Lower lobe of right lung (tissue), 2 donors: ENCODE measurements at places on chromosomes 5 and 9.
A peak's percentile ranks its signal among the peaks of the same experiment; 100 is the strongest.

DNA sequence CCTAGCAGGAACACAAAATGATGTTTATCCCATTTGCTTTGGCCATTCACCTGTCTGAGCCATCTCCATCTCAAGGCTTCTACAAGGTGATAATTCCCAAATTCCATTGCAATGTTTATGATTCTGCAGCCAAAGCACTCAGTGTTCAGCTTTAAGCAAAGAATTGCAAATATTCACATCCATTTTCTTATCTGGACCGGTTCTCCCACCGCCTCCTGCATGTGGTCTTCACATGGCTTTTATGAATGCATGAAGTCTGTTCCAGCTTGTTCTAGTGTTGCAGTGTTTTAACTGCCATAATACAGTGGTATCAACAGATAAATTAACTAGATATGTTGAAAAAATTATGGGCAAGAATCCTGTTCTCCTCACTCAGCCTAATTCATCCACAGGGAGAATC lies 443.0 kb upstream of the KLF4 start:
- DNase-seq = no peak

- no peak for DNase-seq
These were observed 209.6 kb upstream of the IRX1 start for GRCh38 chr5:3385991-3386519.

DNA sequence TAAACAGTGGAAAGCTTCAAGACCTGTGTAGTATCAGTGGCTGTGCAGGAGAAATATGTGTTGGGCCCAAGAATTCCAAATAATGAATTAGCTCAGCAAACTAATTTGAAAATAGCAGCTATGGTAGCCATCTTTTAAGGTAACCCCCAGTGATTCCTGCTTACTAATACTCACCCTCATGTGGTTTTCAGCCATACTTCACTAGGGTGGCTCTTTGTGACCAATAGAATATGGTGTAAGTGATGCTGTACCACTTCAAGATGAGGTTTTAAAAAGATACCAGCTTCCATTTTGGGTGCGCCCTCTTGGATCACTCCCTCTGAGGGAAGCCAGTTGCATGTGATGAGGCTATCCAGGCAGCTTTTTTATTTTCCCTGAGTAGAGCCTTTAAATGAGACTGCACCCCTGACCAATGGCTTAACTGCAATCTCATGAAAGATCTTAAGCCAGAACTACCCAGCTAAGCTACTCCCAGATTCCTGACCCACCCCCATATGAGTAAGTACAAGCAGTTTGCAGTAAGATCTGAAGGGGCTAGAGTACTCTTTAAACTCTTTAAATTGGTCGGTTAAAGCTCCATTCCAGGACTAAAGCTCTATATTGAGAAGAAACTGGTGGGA lies 58.3 kb downstream of the UHRF2 start:
- no peak for DNase-seq

DNA sequence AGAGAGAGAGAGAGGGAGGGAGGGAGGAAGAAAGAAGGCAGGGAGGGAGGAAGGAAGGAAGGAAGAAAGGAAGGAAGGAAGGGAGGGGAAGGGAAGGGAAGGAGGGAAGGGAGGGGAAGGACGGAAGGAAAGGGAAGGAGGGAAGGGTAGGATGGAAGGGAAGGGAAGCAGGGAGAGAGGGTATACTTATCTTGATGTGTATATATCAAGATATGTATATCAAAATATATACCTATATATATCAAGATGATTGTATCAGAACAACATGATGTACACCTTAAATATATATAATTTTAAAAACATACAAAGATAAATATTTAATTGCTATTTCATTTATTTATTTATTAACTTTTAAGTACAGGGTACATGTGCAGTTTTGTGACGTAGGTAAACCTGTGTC lies 96.8 kb upstream of the ADAMTS16 start:
- DNase-seq = no peak

GRCh38 chr9:9973062-9973461 lies 639.7 kb downstream of the PTPRD start:
- no peak for DNase-seq

DNA sequence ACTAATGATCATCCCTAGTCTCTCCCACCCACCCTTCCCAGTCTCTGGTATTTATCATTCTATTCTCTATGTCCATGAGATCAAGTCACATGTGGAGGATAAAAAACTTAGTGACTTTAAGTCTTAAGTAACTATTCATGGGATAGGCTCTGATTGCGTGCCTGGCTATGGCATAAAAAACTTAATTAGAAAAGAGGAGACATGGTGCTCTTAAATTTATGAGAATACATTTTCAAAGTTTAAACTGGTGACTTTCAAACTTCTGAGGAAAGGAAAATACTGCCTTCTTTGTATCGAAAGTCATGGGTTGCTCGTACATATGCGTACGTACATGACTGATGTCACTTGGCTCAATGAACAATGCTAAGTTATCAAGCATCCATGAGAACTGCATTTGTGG lies 18.2 kb upstream of the TYRP1 start:
- DNase-seq = no peak

DNA sequence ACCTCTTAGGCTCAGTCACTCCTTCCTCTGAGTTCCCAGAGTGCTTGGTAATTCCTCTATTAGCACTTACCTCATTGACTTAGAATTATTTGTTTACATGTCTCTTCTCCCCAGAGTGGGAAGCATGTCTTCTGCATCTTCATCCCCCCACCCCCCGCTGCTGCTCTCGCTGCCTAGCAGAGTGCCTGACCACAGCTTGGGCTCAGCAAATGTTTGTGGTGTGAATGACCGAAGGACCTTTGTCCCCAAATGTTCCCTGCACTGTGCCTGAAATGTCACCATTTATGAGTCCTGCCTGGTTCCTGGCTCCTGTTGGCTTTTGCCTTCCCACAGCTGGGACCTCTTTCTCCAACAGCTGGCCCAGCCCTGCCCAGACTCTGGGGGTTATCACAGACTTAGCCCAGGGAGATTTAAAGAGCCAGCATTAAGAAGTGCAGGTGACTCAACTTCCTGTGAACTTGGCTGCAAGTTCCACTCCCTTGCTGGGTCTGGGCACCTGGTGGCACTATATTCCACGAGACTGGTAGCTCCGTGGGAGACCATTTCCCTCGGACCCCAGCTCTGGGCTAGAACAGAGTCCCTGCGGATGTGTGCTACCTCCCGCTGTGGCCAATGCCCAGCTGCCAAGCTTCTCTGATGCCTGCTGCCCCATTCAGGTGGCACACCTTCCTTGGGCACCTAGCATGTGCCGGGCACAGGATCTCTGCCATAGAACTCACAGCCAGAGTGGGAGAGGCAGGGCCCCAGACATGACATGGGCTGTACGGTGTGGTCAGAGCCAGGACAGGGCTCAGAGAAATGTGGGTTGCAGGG lies 1.8 kb upstream of the HMCN2 start:
- DNase-seq = no peak

- DNase-seq = no peak
These were observed 375.7 kb upstream of the PRR16 start for GRCh38 chr5:120088412-120088811.

DNA sequence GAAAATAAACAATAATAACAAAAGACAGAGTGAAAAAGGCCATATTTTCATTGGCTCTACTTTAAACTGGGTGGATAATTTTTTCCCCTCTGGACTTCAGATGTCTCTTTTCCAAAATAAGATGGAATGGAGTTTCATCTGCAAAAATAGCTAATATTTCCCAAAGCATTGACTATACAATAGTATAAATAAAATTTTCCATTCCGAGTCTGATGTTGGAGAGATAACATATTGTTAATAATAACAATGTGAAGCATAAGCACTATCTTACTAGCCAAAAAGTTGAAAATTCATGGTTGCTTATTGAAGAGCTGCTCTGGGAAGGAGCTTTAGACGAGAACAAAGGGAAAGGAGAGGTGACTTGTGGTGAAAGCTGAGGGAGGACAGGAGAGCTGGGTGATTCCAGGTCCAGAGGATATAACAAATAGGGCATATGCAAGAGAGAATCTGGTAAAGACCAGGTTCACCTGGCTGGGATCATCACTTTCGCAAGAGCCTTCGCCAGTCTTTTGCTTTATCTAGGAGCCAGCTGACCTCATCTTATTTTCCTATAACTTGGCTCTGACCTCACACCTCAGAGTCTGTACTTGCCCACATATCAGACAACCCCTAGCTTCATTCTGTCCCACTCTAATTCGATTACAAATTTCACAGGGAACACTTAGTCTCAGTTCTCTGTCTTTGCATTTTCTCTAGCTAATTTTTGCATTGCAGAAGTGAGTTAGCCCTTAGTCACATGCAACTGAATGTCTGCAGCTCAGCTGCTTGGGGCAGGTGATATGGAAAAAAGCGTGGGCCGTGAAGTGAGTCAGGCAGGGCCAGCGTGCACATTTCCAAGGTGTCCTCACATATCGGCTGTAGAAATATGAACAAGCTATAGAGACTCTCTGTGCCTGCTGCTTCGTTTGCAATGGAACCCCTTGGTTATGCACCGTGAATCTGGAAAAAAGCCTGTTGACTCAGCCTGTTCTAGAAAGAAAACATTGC lies 7.6 kb upstream of the ZNF474 start:
- DNase-seq = no peak

- DNase-seq = peak; percentile 87
These were observed 129.9 kb downstream of the RXRA start for GRCh38 chr9:134455934-134456755.

DNA sequence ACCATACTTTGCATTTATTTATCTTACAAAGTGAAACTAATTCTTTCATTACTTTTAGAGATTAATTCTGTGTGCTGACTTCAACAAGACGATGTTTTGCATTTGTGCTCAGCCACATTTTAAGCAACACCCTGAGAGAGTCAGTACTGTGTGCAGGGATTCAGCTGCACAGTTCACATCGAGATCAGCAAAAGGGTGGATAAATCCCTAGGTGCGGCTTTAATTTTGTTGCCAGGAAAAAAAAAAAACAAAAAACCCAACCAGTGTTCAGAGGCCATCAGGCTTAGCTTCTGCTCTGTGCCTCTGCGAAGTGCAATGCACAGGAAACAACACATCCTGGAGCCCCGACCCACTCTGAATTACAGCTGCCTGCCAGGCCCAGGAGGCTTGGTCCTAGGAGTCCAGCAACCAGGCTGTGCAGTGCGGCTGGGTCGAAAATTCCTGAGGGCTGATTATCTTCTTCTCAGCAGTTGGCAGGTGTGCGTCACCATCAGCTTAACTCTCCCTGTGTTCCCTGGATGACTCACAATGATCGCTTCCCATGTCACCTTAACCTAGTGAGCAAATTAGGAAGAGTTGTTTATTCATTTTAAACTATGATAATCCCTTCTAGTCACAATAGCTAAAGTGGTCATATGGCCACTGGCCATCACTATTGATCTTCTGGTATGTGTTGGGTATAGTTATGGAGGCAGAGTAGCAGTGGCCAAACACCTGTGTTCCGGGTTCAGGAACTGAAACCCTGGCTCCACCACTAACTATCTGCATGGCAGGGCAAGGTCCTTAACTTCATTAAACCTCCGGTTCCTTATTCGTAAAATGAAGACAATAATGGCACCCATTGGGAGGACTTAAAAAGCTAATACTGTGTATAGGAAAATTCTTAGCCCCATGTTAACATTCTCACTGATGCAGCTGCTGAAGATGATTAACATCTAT lies 31.2 kb upstream of the NDUFB6 start:
- DNase-seq = no peak

- DNase-seq = no peak
These were observed 260.3 kb downstream of the ENC1 start for GRCh38 chr5:74380193-74380592.

DNA sequence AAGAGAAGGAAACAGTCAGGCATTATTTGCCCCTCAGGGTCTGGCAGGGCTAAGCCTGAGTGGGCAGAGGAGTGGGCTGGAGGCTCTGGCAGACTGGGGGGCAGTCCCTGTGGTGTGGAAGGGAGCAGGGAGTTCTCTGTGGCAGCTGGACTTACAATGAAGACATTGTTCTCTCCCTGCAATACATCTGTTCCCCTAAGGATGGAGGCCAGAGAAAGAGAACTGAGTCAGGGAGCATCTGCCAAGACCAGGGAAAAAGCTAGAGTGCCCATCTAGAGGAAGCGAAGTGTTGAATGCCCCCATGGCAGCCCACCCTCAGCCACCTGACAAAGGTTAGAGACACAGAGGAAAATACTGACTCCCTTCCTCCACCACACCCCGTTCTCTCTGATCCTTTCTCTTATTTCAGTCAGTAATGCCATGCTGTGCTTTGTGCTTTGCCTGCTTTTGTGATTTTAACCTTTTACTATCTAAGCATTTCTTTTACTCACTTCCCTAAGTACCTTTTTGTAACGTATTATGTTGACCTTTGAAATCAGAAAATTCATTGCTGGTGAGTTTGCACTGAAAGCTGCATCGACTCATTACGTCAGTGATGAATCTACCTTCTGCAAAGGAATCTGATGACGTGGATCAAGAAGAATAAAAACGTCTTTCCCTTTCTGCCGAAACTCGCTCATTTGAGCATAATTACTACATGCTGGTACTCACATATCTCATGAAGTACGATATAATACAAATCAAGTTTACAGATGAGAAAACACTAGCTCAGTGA lies 76.0 kb downstream of the ACTL7B start:
- DNase-seq = no peak

- no peak for DNase-seq
These were observed 608.6 kb upstream of the DAB2 start for GRCh38 chr5:40033411-40033810.

DNA sequence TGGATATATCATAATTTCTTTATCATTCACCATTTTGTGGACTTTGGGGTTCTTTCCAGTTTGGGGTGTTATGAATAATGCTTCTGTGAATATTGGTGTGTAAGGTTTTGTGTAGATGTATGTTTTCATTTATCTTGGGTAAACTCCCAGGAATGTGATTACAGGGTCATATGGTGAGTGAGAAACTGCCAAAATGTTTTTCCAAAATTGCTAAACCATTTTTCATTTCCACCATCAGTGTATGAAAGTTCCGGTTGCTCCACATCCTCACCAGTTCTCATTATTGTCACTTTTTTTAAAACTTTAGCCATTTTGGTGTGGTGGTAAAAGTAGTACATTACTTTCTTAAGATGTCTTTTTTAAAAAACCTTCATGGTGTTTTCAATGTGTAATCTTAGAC lies 152.9 kb downstream of the NIPBL start:
- no peak for DNase-seq

DNA sequence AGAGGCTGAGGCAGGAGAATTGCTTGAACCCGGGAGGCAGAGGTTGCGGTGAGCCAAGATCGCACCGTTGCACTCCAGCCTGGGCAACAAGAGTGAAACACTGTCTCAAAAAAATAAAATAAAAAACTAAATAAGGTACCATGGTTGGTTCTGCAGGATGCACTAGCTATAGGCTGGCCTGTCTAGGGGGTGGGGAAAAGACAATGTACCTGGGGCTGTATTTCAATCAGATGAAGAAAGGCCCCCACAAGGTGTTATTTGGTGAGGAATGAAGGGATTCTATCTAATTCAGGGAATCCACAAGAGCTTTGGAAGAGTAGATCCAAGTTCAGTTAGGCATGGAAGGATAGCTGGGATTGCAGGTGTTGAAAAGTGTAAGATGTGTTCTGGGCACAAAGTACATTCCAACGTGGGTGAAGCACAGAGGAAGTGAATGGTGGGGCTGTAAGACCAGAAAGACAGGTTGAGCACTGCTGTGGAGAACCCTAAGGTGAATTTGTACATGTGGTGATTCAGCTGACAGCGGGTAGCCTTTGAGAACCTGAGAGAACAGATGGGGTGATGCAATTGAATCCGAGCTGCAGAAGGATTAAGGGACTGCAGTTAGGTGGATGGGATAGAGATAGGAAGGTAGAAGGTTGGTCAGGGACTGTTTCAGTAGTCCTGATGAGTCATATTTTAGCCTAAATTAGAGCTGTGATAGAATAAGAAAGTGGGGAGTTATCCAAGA lies 71.8 kb downstream of the CAST start:
- no peak for DNase-seq
